ENCODE measurements at places on chromosomes 13 and 19.

DNA sequence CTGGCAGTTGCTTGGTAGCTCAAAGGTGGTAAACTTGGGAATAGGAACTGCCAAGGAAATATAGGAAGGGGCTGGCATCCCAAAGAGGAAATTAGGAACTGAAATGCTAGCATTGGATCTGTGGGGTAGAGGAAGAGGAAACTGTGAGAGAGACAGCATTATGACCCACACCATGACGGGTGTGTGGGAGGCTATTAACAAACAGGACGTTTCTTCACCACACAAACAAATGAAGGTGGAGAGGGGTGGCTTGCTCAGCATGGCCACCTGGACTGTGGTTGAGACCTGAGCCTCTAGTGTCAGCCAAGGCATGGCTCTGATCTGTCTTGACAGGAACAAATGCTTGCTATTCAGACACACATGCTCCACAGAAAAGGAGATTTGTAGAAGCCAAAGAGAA, 178.2 kb downstream of the B3GLCT start:
- no peak for DNase-seq

DNA sequence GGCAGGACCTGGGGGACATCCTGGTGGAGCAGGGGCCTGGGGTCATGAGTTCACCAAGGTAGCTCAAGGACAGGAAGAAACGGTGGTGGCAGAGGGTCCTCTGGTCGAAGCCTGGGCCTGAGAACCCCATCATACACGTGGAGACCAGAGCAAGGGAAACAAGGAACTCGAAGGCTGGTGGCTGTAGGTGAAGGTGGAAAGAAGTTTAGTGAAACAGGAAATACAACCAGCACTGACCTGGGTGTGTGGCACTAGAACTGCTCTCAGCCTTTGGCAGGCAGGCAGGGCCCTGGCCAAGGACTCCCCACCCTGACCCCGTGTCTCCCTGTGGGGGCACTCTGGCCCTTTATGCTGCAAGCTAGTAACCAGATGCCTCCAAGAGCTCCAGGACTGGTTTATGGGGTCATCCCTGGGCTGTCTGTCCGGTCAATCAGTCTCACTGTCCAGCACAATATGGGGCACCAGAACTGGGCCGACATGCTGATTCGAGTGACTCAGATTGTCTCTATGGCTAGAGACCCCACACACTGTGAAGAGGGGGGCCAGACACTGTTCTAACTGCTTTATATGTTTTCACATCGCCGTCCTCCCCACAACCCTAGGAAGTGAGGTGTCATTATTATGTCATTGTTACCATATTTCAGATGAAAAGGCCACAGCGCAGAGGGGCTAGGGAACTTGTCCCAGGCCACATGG, 3.8 kb downstream of the COX6B2 start:
- DNase-seq = no peak

DNA sequence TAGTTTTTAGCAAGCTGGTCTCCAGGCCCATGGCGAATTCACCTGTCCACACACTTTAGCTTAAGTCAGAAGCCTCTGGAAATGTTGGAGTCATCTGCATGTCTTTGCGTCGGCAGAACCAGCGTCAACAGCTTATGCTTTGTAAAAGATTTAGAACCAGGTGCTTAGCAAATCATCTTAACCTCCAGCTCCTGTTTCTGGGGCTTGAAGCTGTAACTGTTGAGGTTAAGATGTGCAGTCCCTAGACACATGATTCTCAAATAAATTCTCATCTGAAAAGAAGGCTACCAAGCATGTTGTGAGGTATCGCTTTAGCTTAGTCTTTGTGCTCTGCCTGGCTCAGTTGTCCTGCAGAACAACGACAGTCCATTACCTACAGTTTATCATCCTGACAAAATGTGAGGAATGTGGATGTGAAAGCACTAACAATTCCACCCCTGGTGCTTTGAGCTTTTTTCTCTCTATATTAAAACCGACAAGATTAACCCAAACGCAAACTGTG, 4.4 kb downstream of the EFNB2 start:
- no peak for DNase-seq

DNA sequence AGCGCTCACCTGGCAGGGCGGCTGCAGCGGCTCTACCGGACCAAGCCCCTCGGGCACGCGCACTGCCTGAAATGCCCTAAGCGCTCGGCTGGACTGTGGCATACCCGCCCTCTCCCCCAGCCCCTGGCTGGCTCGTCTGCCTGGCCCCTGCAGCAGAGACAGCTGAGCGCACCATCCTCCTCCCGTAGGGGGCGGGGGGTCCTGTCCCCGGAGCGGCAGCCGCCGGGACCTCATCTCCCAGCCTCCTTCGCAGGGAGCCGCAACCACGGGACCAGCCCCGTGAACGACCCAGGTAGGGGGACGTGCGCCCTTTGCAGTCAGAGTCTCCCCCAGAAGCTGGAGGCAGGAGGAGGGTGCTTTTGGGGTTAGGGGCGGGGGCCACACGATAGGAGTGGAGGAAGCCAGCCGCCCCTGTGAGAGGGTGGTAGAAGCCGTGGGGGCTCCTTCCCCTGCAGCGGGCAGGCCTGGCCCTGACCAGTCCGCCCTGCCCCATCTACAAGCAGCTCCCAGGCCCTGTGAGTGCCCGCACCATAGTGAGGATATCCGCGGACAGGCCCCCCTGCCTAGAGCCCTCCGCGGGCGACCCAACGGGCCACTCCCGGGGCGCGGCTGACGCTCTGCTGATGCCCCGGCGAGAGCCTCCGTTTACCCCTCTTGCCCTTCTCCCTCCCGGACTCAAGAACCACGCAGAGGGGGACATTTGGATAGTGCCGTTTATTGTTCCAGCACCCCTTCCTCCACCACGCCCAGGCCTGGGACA, 34.2 kb downstream of the ZNF787 start:
- DNase-seq = no peak
